ENCODE measurements at places on chromosomes 4 and X.
A peak's percentile ranks its signal among the peaks of the same experiment; 100 is the strongest.

GRCh38 chr4:69760455-69760854 lies at the start of gene SULT1B1:
Gene SULT1B1, minus strand, starts transcription at chr4:69760620. Its CDS starts 5,403 bp downstream, at chr4:69755217.
- peak; percentile 1 for DNase-seq

- DNase-seq, result no peak
Measured at GRCh38 chrX:147183161-147183560, 368.6 kb upstream of the CXorf51A start.

DNA sequence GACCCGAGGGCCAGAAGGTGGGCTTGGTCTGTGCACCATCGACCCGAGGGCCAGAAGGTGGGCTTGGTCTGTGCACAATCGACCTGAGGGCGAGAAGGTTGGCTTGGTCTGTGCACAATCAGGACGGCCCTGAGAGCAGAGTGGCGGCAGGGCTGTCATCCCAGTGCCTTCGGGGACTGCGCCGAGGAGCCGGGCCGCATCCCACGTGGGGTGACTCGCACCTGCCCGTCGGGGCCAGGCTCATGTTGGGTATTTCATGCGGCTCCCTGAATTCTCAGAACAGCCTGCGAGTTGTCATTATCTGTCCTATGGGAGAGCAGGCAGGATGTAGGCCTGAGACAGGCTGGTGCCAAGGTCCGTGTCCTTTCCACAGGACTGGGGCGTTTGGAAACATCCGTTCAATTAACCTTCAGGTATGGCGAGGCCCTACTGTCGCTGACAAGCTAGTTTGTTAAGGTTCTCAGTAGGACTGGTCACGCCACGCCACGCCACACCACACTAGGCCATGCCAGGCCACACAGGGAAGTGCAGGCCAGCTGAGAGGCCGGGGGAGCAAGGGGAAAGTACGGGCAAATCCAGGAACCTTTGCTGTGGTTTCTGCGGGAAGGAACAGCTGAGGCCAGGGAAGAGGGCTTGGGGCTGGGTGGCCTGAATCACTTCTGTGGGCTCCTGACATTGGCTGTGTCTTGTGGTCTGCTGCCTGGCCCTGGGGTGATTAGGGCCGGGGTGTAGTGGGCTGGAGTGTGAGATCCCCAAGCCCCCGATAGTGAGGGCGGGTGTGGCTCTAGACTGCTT lies 182.9 kb downstream of the AFAP1 start:
- DNase-seq, result no peak

- no peak for DNase-seq
Measured at GRCh38 chr4:25913056-25913850, 767 bp upstream of the SMIM20 start.

DNA sequence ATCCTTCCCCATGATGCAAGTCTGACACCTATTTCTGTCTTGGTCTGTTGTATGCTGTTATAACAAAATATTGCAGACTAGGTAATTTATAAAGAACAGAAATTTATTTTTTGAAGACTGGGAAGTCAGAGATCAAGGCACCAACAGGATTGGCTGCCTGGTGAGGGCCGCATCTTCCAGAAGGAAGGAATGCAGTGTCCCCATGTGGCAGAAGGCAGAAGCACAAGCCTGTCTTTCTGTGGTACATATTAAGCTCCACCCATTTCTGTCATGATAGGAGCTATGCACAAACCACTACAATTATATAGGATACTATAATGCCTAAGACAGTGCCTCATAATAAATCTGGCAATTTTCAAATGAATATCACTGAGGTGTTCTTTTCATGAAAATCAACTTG lies 502.3 kb upstream of the DIAPH2 start:
- DNase-seq, result no peak

- DNase-seq, result no peak
Measured at GRCh38 chr4:145289403-145290076, 109.2 kb upstream of the OTUD4 start.

GRCh38 chr4:83149865-83150652 lies 35.5 kb upstream of the PLAC8 start:
- DNase-seq, result no peak

DNA sequence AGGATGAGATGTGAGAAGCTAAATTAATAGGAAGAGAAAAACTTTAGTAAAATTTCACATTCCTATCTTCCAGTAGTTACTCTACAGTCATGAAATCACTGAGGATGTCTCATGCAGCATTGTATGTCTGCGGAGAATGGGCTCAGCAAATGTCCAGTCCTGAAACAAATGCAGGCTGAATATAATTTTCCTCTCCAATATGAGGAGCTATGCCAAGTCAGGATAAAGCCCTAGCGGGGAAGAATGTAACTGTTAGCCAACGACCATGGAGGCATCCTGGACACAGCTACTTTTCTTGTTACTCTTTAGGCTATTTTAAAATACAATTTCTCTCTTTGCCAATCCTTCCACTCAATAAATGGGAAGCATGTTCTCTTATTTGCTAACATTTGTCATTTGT lies 127.7 kb downstream of the PRKX start:
- no peak for DNase-seq

All from stimulated activated CD8-positive, alpha-beta memory T cell treated with anti-CD3 and anti-CD28 coated beads, Interleukin-7, amount 100 ng/mL, for 48 hours (primary cell).